ENCODE measurements at places on chromosomes 1 and 21.

DNA sequence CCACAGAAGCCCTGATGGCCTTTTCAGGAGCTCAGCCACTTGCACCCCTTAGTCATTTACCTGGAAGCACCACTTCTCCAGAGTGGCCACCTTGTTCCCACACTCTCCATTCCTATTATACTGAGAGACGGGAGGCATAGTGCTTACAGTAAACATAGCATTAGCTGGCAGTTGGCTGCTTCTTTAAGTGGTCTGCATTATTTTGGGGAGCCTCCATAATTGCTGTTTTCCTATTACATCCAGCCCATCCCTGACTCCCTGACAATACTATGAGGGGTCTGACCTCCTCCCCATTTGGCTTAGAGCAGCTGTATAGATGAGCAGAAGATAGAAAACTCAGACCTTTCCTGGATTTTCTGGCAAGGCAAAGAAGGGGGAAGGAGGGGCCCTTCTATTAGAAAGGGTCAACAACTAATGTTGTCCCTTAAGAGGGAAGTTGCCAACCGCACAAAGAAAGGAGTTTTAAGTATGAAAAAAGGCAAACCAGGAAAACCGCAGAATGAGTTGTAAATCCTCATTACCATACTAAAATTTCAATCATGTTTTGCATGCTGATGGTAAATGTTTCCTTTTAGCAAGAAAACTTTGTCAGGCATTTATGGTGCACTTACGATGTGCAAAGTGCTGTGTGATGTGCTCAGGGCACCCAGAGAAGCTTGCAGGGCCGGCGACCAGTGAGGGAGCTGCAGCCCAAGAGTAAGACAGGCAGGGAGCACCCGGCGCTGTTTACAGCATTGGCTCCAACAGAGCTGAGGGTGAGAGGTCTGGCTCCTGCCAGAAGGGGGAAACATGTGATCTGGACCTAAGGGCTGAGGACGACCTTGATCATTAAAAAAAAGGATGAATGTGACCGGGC is 167.3 kb downstream of the ZZZ3 start:
- DNase-seq = no peak

GRCh38 chr1:75079538-75080290 is 54.5 kb upstream of the LHX8 start:
- DNase-seq = no peak

DNA sequence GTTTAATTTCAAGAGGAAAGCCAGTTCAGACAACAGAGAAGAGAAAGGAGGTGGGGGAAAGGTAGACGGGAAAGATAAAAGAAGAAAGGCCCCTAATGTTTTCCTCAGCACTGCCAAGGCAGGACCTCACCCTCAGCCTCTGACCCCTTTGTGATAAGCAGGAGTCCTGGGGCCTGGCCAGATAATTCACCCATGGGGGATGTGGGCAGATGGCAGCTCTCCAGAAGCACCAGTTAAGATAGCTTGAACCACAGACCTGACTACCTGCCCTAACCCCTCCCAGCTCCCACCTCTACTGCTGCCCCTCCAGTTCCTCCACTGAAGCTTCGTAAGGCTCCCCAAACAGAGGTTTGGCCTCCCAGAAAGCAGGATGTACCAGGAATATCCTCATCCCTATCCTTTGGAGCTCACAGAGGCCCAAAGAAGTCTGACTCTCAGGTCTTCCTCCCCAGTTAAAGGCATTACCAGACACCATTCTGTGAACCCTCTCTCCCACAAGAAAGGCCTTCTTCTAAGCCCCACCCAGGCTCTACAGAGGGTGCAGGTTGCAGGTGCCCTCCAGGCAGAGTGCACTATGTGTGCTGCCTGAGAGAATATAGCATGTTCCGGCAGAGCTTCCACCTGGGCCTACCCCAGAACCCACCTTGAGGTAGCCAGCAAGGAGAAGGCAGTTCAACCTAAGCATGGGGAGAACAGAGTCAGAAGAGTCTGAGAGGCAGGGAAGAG is 9.2 kb upstream of the SNAPIN start:
- DNase-seq = no peak

- no peak for DNase-seq
Measured at GRCh38 chr1:226943156-226943555, 3.1 kb downstream of the COQ8A start.

DNA sequence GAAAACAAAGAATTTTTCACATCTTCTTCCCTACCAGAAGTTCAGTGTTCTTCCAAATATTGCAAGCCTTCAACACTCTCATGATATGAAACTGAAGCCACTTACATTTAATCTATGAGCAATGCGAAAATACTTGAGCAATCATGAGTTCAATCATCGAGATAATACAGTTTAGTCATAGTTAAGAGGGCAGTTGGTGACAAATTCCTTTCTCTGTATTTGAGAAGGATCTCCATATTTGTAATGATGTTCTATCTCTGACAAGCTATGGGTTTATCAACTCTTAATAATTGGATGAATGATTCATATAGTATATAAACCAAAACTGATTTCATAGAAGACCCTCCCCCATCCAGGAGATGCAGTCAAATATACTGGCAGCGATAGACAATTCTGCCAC is 29.7 kb upstream of the PYHIN1 start:
- DNase-seq = no peak

- DNase-seq = no peak
Measured at GRCh38 chr1:86289161-86289560, 107.0 kb downstream of the ODF2L start.

DNA sequence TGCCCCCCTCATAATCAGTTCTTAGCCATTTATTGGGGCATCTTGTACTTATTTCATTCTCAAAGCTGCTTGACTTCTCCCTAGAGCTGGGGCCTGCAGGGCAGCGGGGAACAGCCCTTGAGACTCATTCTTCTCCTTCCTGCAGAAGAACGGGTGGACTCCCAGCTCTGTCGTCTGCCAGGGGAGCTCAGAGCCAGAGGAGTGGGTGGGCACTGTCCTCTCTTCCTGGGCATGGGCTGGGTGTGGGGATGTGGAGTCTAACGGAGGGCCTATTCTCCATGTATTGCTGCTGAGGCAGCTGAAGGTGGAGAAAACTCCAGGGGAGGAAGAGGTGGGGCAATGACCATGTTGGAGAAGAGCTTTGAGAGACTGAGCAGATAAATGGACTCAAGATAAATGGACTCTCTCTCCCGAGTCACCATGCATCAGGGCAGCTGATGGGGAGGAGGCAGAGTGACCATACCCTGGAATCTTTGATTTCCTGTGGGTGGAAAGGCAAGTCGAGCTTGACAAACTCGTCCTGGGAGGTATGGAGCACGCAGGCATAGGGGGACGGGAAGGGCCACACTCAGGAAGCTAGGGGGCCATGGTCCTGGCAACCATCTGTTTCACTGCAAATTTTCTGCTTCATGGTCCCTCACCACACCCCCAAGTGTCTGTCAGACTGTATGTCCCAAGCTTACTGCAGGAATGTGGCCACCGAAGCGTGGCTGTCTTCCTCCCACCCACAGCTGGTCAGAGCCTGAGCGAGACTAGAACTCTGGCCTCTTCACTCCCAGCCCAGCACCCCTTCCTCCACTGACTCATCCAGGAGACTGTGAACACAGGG is 56.9 kb upstream of the ATP2B4 start:
- no peak for DNase-seq

DNA sequence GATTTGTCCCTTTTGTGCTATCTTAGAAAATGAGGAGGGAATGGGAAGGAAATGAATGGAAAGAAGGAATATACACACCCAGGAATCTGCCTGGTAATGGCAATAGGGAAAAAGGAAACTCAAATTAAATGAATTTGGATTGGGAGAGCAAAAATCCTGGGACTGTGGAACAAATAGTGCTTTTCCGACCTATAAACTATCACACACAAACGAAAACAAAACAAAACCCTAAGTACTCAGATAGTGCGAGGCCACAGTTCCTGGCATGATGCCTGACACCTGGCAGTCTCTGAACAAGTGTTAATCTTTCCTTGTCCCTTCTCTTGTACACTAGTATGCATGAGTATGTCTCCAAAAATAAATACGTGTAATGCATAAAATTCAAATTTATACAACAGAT is 319.8 kb upstream of the SPAG17 start:
- DNase-seq = no peak

DNA sequence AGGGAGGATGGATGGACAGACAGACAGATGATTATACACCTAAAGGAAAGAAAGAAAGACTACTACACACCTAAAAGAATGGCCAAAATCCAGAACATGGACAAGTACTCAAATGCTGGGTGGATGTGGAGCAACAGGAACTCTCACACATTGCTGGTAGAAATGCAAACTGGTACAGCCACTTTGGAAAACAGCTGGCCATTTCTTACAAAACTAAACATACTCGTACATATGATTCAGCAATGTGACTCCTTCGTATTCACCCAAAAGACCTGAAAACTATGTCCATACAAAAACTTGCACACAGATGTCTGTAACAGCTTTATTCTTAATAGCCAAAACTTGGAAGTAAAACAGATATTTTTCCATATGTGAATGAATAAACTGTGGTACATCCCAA is 51.3 kb downstream of the PRPF38A start:
- DNase-seq = no peak

- DNase-seq = no peak
Measured at GRCh38 chr1:6874298-6874697, 89.0 kb downstream of the CAMTA1 start.

- DNase-seq = no peak
Measured at GRCh38 chr1:226233293-226233692, 9.8 kb downstream of the MIXL1 start.

GRCh38 chr1:20416706-20417105 is 69.3 kb downstream of the CAMK2N1 start:
- DNase-seq = no peak

- no peak for DNase-seq
Measured at GRCh38 chr1:26170472-26170821, 739 bp downstream of the ZNF593 start.

DNA sequence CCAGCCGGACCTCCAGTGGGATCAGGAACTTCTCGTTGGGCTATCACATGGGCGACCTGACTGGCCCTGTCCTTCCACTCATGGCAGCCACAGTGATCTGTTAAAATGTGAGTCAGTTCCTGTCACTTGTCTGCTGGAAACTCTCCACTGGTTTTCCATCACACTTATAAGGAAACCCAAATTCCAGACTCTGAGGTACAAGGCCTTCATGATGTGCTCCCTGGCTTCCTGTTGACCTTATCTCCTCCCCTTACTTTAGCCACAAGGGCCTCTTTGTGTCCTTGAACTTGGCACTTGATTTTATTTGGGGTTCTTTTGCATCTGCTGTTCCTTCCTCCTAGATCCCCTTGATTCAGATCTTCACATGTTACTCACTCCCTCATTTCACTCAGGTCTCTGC is 96.8 kb downstream of the TENT5C start:
- DNase-seq = no peak
